Stimulated activated CD4-positive, alpha-beta T cell treated with anti-CD3 and anti-CD28 coated beads, Interleukin-2, amount 100 ng/mL, for 24 hours (primary cell): ENCODE measurements at places on chromosomes 7 and 10.
A peak's percentile ranks its signal among the peaks of the same experiment; 100 is the strongest.

DNA sequence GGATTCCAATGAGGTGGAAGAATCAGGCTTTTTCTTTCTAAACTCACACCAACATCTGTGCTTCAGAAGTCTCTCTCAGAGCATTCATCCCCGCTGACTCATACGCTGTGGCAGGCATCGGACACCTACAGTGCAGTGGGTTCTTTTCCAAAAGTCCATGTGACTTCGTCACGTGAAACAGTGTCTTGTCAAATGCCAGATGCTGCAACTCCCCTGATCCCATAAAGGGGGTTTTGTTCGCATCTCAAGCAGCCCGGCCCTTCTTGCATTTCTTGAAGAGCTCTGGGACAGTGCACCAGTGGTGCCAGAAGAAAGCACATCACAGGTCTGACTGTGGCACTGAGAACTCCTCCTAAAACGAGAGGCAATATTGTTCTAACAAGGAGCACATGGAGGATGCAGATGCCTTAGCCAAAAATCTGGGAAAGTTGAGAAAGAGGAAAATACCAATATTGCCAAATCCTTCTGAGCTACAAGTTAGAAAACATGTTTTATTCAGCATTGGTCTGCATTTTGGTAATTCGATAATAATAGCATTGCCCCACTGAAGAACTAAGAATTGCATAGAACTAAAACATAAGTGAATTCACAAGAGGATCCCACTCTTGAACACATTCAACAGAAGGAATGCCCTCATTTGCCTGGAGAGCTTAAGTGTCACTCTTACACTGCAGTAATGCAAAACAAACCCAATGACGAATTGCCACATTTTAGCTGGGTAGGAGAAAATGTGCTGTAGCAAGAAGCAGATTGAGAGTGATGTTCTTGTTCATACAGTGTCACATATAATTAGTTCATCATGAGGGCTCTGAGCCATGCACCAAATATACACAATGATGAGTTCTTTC is 204.4 kb downstream of the CXCL12 start:
- DNase-seq, result no peak

DNA sequence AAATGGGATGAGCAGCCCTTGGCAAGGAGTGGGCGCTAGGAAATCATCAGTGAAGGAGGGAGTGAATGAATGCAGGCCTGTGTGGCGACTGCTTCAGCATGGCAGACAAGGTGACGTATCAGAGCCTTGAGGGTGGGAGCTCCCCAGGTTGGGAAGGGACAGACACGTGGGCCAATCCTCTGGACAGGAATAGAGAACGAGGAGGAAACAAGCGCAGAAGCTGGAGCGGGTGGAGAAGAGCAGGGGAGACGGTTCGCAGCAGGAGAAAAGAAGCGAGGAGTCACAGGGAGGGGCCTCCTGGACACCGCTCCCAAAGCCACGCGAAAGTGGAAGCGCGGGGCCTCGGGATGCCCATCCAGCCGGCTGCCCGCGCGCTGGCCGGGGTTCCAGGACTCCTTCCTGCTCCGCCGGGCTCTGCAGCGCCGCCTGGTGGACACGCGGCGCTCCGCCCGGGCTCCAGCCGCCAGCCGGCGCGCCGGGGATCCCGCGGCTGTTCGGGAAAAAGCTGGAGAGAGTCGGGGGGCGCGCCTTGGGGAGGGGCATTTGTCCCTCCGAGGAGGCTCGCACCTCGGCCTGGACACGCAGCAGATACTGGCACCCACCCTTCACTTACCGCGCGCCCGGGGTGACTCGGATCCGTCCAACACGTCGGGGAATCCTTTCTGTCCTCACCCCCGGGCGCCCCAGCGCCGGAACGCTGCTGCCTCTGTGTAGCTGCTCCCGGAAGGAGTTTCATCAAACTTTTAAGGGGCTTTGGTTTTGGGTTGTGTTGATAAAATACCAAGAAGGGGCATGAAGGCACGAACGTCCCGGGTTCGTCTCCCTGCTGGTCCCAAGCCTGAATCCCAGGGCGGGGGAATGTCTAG is 6.3 kb downstream of the ZNF503 start:
- DNase-seq, result peak; percentile 58

DNA sequence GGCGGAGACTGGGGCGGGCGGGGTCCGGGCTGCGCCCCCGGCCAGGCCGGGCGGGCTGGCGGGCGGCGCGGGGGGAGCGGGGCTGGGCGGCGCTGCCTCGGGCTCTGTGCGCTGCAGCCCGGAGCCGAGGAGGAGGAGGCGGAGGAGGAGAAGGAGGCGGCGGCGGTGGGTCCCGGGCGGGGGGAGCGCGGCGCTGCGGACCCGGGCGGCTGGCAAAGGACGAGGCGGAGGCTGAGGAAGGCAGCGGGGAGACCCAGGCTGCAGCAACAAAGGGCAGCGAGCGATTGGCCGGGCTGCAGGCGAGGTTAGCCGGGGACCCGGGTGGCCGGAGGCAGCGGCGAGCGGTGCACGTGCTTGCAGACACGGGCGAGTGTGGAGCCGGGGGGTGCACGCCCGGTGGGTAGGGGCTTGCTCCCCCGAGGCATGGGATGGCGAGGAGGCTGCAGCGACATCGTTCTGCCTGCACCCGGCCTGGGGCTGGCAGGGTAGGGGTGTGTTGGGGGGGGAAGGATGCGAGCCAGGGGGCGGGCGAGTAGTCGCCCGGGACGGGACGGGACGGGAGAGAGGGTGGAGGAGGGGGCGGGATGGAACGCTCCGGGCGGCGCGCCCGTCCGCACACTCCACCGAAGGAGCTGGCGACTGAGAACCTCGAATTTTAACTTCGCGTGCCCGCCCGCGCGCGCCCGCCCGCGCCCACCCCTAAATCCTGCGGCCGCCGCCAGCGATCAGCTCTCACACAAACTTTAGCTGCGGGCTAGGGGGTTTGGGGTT is 844 bp upstream of the KAT6B start:
- DNase-seq, result no peak

GRCh38 chr7:127847641-127848040 is 183.6 kb downstream of the LRRC4 start:
- no peak for DNase-seq

- DNase-seq, result no peak
Observed at GRCh38 chr10:78920011-78920410, 148.8 kb upstream of the ZMIZ1 start.

GRCh38 chr7:132182992-132183391 is 393.3 kb downstream of the PLXNA4 start:
- no peak for DNase-seq

DNA sequence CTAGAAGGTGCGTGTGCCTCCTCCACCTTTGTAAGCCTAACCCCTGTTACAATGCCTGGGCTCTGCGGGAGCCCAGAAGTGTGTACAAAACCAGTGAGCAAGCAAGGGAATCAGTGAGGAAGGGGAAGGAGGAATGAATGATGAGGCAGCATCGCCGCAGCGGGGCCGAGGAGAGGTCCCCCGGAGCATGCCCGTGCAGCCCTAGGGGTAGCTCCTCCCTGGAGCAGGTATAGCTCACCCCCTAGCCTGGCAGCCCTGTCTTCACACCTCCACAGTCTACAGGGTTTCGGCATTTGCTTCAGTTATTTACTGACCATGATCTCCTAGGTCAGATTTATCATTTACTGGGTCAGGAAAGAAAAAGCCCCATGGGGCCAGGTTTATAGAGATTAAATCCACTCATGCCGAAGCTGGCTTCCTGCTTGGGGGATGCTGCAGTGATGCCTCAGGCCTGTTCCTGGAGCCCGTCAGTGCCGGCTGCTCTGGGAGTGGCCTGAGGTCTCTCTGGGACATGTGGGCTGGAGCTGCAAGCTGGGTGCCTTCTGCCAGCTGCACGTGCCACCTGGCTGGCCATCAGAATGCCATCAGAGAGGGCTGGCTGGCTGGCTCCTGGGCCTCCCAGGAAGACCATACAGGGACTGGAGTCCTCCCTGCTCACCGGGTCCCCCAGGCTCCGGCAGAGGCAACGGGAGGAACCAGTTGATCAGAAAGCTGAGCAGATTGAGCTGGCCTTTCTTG is 138.9 kb downstream of the GRK5 start:
- no peak for DNase-seq

GRCh38 chr7:128906766-128907559 is 3.5 kb downstream of the KCP start:
- DNase-seq, result no peak

DNA sequence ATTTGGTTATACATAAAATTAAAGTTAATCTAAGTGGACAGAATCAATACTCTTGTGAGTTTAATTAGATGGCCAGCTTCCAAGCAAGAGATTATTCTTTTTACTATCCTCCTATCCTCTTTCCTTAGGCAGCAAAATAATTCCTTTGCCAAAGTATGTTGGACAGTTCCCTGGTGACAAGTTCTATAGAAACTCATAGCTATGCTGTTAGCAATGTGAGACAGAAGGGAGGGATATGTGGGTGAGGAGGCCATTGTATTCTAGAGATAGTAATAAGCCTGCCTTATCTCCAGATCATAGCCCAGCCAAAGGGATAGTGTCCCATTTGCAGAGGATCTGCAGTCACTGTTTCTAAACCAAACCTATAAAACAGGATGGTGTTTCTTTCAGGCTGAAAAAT is 181.6 kb upstream of the HDAC9 start:
- no peak for DNase-seq

GRCh38 chr7:73716318-73716890 is 3.1 kb downstream of the STX1A start:
- DNase-seq, result no peak

- no peak for DNase-seq
Observed at GRCh38 chr10:29925771-29926692, 133.4 kb downstream of the JCAD start.

GRCh38 chr7:66297579-66297978 is 92.4 kb downstream of the TPST1 start:
- DNase-seq, result no peak

DNA sequence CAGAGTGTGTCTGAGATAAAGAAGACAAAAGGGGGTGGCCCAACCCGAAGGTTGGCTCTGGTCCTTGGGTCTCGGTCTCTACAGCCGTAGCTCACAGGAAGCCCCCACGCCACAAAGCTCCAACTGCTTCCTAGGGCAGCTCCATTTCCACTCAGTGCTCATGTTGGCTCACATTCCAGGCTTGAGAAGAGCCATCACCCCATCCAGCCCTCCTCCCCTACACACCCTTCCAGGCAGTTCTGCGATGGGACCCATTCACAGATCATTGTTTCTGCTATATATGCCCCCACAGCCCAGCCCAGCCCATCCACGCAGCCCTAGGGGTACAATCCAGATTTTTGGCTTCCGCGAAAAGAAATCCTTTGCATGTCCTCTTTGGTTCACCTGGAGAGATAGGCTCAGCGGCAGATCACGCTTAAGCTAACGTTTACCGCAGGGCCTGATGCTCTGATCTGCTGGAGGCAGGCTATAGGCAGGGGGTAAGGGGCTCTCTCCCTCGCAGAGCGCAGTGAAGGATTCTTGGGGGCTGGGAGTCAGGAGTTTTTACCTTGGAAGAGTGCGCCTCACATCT is 6.2 kb upstream of the HOXA11 start:
- DNase-seq, result no peak

DNA sequence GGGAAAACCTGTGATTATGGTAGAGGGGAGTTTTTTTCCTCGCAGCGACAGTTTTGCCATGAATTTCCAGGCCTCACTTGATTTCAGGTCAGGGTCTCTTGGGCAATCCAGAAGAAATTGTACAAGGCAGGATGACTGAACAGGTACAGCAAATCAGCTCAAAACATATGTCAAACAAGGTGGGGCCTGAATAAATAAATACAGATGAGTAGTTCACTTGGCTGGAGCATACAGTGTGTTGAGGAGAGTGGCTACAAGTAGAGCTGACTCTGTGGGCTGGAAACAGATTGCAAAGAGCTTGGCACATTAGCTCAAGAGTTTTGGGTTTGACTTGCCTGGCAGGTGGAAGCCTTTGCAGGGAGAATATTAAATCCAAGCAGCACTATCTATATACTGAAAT is 15.0 kb downstream of the GIMAP8 start:
- DNase-seq, result no peak

DNA sequence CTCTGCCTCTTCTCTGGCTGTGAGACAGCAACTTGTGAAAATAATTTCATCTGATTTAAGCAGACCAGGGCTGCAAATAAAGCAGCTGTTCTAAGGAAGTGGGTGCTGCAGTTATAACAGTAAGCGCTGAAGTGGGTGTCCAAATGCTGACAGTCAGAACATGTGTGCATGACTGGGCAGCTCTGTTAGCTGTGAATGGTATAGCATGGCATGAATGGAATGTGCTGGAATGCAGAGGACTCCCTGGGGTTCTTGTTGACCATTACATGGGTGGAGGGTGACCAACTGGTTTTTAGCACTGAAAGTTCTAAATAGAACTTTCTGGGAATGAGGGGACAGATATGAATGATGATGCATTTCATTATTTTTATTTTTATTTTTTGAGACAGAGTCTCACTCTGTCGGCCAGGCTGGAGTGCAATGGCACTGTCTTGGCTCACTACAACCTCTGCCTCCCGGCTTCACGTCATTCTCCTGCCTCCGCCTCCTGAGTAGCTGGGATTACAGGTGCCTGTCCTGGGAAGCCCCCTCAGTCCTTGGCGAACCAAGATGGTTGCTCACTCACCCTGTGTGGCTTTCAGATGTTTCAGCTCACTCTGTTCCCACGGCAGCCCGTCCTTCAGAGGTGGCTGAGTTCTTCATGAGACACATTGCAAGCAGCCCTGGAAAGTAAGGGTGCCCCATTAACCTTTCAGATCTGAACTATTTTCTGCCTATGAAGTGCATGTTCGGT is 319.8 kb upstream of the PHYHIPL start:
- DNase-seq, result no peak

DNA sequence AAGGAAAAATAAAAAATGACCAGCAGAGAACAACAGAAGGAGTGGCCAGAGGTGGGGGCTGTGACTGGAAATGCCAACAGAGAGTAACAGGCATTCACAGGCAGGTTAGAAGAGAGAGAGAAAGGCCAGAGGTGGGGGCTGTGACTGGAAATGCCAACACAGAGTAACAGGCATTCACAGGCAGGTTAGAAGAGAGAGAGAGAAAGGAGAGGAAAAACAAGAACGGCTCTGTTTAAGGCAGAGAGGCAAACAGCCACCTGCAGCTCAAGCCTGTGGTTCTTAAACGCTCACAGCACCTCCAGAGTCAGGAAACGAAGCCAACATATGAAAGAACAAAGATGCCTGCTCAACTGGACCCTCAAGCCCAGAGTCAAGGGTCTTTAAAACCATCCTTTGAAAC is 39.5 kb upstream of the DGKI start:
- no peak for DNase-seq

DNA sequence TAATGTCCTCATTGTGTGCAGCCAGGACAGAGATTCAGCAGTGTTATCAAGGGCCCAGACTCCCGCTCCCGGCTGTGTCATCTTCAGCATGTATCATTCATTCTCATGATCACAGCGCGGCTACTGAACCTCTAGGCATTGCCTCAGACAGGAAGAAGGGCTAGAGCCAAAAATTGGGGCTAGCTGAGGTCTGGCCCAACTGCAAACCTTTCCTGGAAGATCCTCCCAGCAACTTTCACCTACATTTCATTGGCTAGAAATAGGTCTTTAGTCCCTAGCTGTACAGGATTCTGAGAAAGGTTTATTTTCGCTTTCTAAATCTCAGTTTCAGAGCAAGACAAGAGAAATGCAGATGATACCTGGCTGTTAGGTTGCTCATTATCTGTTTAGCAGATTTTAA is 81.9 kb downstream of the CREM start:
- DNase-seq, result peak; percentile 31
